Stimulated activated CD4-positive, alpha-beta T cell treated with anti-CD3 and anti-CD28 coated beads, Interleukin-1b, Interleukin-23, amount 100 ng/mL, for 1 hour (primary cell): ENCODE measurements at places on chromosomes 4 and X.

GRCh38 chrX:153539171-153539978 is 21.9 kb downstream of the ATP2B3 start:
- DNase-seq, result peak; percentile 25

GRCh38 chr4:38145741-38146140 is 185.5 kb downstream of the PTTG2 start:
- no peak for DNase-seq

DNA sequence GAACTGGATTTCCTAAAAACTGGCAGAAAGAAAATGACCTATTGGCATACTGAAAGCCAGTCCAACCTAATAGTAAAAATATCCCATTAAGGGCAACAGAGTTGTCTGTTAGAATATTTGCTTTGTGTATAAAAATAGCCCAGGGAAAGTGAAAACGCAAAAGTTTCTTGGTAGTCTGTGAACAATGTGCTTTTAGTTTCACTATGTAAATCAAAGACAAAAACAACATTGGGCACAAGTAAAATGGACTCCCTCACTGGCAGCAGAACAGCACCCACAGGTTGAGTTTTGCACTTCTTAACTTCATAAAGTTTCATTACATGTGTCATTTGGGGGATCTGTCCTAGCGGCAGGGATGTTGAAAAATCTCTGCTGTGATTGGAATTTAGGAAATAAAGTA is 4.3 kb upstream of the FGG start:
- DNase-seq, result no peak

GRCh38 chrX:74117962-74118902 is 185.7 kb upstream of the ZCCHC13 start:
- DNase-seq, result no peak

GRCh38 chrX:12994321-12994720 is 19.4 kb downstream of the TMSB4X start:
- DNase-seq, result no peak

- DNase-seq, result no peak
Observed at GRCh38 chr4:76902233-76902890, 4.4 kb upstream of the SOWAHB start.

GRCh38 chrX:48071064-48071985 is at the start of gene ZNF630:
Gene ZNF630, minus strand, starts transcription at chrX:48071640. Its CDS starts 4,754 bp downstream, at chrX:48066886.
- DNase-seq, result peak; percentile 6

- DNase-seq, result no peak
Observed at GRCh38 chrX:136029766-136030165, 44.5 kb downstream of the SLC9A6 start.

- no peak for DNase-seq
Observed at GRCh38 chrX:65532016-65532415, 2.6 kb downstream of the LAS1L start.

GRCh38 chr4:45122406-45122805 is 396.1 kb upstream of the GNPDA2 start:
- DNase-seq, result no peak

DNA sequence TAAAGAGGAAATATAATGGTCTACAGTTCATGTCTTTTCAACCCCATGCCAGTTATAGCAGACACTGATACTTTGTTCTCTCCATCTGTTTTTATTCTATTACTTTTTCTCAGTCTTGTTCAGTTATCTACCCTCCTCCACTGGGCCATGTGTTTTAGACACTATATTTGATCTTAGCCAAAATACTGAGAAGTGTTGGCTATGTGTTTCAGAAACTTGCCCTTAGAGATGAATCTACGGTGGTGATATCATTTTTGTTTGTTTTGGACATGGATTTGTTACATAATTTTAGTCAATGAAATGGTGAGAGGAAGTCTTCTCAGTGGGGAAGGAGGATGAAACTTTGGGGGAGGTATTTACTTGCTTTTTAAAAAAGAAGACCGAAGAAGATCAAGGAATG is 211.5 kb upstream of the DDX53 start:
- DNase-seq, result no peak

DNA sequence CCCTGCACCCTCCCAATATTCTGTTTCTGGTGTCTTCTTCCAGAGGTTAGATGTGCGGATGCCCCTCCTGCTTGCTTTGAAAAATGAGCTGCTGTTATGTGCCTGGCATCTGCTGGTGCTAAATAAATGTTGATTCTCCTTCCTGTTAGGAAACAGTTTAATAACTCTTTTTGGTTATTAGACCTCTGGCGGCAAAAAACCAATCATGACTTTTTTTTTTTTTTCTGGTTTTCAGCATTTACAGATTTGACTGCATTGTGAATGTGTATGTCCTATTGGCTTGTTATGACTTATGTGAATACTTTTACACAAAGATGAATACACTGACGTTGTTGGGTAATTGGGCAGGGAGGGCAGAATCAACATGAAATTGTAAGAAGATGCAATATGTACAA is 13.6 kb upstream of the TMEM156 start:
- DNase-seq, result no peak

DNA sequence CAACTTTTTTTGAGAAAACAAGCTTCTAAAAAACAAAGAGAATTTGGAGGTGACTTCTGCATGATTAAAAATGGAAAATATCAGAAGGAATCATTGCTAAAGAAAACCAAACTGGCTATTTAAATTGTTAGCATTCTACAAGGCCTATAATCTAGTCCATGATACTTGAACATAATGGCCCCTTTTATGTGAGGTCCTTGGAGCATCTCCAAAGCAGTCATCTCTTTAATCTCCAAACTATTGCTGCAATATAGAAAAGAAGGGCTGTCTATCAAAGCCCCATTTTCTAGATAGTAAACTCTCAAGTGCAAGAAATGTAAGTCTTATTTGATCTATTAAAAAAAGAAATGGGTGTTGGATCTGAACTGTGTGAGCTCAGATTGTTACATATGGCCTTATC is 615.1 kb downstream of the CENPC start:
- DNase-seq, result no peak

- no peak for DNase-seq
Observed at GRCh38 chr4:78423790-78424189, 127.8 kb upstream of the ANXA3 start.

DNA sequence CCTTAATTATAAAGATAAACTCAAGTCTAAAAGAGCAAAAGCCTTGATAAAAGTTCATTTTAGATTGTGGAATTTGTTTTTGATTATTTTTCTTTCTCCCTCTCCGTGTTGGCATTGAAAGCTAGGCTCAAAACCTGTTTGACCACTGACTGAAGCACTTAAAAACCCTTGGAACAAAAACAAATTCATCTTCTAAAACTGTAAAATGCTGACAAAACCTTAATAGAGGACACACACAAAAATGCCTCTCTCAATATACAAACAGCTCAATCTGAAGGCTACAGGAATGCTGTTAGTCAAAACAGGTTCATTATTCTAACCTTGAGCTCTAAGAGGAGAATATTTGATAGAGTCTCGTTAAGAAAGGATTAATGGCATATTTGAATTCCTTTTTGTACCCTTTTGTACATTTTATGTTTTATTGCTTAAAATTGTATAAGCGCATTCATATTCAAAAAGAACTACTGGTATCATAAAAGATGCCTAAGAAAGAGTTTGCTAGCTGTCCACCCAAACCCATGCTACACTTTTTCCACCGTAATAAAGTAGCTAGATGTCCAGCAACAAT is 74.3 kb upstream of the NAP1L5 start:
- DNase-seq, result no peak

GRCh38 chr4:182093935-182094334 is 149.3 kb upstream of the TENM3 start:
- no peak for DNase-seq

DNA sequence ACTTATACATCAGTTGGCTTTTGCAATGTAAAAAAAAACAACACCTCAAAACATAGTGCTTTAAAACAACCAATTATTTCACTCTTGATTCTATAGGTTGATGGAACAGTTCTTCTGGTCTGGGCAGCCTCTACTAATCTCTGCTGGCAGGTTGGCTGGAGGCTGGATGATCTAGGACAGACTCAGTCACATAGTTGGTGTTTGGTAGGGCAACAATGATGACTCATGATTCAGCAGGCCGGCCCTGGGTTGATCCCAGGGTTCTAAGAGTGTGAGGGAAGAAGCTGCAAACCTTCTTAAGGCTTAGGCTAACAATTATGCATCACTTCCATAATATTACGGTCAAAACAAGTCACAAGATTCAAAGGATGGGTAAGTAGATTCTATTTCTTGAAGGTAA is 558.2 kb downstream of the ZNF674 start:
- no peak for DNase-seq

DNA sequence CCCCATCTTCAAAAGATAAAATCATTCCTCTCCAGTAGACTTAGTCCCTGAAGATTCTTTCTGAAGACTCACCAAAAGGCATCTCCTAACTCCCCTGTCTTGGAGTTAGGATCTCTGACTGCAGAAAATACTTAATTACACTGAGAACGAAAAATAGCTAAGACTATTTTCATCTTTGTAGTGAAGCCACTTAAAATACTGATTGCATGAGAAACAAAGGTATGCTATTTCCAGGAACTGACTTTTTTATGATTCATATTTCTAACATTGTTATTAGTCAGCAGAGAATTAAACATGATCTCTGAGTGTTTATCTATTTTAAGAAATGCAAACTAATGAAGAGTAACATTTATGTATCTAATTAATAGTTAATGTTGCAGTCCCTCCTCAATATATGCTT is 71.8 kb upstream of the NR3C2 start:
- no peak for DNase-seq

DNA sequence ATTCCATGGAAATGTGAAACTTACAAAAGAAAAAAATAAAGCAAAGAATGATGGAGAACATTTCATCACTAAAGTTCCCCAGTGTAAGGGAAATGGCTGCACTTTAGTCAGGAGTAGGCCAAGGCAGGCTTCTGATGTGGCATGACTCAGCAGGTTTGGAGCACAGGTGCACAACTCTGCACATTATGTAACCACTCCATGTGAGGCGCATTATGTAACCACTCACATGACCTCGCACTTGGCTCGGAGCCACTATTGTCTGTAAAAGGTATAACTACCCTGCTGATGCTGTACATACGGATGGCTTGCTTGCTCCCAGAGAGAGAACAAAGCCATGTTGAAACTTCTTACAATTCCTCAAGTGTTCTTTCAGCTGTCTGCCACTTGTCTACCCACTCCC is 727.6 kb downstream of the TRAM1L1 start:
- no peak for DNase-seq

DNA sequence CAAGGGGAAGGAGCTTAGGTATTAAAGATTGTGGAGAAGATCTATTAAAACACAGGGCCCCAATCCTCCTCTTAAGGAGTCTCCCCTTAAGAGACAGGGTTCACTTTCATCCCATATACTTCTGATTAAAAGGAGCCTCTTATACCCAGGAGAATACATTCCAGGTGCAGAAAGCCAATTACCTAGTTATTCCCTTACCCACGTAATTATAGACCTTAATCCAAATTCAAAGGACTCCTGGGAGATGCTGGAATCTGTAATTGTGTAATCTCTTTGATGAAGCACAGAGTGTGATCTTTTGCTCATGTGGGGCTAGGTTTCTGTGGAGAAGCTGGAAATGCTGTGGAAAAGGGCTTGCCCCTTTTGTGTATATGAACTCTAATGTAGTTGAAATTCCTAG is 1.4 kb upstream of the SEC24B start:
- DNase-seq, result no peak

DNA sequence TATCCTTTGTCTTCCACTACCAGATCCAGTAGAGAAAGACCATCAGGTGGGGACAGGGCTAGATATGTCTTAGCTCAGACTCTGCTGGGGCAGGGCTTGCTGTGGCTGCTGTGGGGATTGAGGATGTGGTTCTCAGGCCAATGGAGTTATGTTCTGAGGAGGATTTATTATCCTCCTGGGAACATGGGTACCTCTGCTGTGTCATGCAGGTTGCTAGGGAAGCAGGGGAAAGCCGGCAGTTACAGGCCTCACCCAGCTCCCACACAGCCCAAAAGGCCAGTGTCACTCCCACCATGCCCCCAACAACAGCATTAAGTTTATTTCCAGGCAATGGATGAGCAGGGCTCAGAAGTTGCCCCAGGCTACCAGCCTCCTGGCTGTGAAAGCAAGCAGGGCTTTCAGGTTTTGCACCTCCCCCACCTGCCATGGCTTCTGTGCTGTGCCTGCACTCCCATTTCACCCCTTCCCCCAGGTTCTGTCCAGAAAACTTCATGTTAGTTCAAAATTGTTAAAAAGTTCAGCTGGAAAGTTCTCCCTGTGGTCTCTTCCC is 879.9 kb downstream of the ARAP2 start:
- DNase-seq, result no peak

DNA sequence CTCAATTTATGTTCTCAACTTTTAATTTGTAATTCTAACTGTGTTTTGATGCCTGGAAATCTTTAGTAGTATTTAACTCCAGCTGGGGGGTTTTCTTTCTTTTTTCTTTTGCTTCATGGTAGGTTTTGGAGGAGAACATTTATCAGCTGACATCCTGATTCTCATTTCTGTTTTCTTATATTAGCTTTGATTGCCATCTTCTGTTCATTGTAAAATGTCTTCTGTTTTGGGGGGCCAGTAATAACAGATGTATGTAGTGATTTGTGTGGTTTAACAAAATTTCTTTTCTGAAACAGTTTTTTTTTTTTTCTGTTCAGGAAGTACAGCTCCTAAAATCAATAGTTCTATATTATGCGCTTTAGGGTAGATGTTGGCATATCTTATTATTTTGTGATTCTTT is 182.2 kb downstream of the GABRB1 start:
- DNase-seq, result no peak

DNA sequence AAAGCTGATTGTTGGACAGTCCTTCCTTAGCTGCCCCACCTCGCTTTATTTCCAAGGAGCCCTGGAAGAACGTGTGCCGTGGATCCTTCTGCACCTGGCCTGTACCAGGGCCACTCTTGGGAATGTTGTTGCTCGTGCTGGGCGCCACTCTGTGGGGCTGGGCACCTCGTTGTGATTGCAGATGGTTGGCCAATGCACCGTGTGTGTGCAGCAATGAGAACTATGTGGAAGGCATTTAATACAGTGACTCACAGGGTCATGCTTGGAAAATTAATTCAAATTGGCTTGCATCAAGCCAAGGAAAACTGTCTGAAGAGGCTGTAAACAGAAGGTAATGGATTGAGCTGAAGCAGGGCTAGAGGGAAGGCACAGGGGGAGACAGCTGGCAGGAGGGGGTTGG is 37.0 kb upstream of the CD99L2 start:
- no peak for DNase-seq

DNA sequence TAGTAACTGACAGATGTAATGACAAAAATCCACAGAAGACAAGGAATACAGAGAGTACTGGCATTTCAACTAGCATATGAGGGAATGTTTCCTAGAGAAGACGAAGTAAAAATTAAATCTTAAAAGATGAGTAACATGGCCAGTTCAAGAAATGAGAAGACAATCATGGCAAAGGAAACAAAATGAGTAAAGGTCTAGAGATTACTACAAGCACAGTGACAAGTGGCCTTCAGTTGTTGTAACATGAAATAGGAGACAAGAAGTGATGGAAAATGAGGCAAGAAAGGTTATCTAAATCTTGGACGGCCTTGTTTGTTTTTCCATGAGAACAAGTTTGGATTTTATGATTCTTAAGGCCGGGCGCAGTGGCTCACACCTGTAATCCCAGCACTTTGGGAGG is 81.0 kb downstream of the PPA2 start:
- DNase-seq, result no peak
